ENCODE measurements at places on chromosomes 3 and 15. TPM values are rescaled to one million over a fixed set of nuclear protein-coding genes. Genes with fewer than 3 reads are reported as not detected.

DNA sequence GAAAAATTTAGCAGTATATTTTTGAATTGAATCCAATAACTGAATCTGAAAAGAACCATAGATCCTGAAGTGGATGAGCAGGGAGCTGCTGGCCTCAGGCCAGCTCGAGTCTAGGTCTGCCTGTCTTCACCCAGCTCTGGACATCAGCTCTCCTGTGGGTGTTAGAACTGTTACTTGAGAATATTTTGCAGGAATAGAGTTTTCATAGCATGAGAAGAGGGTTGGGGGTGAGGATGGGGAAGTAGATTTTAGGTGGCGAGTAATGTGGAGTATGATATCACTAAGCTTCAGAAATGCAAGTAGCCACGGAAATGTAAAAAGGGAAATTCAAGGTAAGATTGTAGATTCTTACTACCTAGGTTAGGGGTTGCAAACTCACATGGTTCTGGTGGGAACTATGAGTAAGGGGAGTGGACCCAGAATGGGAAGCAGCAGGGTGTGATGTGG lies 6.2 kb downstream of the RAB8B start:
- no peak for DNase-seq

DNA sequence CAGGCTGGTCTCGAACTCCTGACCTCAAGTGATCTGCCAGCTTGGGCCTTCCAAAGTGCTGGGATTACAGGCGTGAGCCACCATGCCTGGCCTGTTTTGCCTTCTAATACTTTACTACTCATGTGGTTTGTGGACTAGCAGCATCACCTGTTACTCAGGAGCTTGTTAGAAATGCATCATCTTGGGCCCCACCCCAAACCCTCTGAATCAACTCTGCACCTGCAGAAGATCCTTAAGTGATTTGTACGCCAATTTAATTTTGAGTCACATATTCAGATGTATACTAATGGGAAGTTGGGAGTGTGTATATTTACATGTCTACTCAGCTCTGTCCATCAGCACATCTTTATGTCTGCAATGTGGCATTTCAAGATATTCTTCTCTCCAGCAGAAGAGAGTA lies 6.1 kb downstream of the TBC1D21 start:
- DNase-seq, result no peak

DNA sequence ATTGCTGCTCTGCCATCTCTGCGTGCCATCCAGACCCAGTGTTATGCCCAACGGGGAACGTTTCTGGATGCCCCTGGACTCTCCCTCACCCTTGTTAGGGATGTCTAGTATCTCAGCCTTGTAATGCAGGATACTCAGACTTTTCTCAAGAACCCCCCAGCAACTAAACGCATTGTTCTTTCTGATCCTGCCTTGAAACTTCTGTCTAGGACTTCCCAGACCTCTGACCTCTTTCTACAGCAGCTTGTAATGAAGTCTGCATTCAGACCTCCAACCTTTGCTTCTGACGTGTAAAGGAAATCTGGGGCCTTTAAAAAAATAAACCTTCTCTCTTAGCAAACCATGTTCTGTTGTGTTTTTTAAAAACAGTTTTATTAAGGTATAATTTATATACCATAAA lies 139.5 kb downstream of the KCNAB1 start:
- peak; percentile 87 for DNase-seq

- no peak for DNase-seq
These were observed 54.9 kb downstream of the IGF1R start for GRCh38 chr15:98703126-98703685.

- no peak for DNase-seq
These were observed 470.1 kb downstream of the MFSD1 start for GRCh38 chr3:159271799-159272512.

- DNase-seq, result no peak
These were observed 191.9 kb downstream of the STT3B start for GRCh38 chr3:31724651-31725050.

GRCh38 chr3:190562866-190563510 lies 49.1 kb downstream of the IL1RAP start:
- DNase-seq, result no peak

- no peak for DNase-seq
These were observed 387.8 kb upstream of the THBS1 start for GRCh38 chr15:39192979-39193560.

DNA sequence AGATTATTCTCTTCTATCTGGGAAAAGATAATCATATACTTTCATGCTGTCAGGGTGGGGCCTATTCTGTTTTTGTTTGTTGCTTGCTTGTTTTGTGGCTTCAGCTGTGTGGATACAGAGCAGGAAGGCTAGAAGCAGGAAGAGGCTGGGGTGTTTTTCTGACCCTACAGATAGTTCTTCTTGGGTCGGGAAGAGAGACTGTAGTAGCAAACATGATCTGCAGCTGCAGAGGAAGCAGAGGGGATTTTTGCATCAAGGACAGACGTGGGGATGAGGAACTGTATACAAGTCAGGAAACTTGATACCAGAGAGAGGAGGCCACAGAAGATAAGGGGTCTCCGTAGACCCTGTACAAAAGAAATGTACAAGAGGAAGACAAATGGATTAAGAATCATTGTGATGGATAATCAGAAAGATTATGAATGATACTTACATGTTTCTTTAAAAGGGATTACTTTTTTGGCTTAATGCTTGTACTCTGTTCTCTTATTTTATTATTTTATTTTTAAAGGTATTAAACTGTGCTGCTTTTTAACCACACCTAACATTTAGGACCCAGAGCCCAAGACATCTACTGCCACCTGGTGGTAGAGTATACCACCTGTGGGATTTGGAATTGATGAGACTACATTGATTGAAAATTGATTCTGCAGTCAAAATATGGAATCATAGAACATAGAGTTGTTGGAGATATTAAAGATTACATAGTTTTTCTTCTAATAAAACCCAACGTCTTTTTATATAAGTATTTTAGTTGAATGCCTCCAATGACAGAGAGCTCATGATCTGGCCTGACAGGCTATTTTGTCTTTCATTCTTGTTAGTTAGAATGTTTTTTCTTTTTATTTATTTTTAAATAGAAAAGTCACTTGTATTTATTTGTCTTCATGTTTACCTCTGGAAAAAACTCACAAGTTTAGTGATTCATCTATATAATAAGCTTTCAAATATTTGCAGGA lies 87.3 kb upstream of the ROPN1 start:
- DNase-seq, result peak; percentile 34

DNA sequence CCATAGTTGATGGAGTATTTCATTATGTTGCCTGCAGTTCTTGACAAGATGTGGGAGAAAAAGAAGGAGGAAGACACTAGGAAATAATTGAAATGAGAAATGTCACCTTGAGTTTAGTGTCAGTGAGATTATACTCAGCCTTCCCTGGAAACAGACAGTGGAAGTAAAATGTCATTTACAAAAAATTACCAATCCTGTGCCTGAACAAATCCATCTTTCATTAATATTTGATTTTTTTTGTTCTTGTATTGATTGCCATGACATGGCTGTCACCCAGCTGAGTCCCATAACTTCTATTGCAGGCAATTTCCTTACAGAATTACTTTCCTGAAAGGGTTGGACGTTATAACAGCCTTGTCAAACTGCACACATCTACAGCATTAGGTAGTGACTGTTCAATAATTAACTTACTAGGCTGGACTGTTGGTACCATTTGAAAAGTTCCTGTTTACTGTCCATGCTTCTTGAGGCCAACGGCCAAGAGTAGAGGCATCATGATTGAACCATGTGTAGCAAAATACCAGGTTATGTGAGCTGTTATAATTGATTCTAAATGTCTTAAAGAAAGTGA lies 572.2 kb upstream of the LMCD1 start:
- no peak for DNase-seq

DNA sequence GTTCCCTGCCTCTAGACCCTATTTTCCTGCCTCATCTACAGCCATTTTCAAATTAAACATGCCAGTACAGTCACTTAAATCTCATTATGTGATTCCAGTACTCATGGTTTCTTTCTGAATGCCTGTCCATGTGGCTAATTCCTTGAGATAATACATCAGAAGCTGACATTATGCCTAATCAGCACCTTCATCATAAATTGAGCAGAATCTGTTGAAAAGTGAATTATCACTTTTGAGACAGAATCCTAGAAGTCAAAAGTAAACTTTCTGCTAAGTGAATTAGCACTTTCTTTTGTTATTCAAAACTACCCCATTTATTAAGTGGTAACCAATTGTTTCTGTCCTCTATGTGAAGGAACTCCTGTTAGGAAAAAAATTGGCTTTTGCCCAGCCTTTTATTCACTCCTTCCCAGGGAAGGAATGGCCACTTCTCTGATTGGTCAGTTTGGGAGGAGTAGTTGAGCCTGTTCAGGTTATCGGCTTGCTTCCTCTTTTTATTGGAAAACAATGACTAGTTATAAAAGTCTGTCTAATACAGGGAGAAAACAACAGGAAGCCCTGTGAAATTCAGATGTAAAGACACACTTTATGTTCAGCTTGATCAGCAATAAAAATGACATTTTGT lies 40.5 kb downstream of the OSTN start:
- DNase-seq, result peak; percentile 91

DNA sequence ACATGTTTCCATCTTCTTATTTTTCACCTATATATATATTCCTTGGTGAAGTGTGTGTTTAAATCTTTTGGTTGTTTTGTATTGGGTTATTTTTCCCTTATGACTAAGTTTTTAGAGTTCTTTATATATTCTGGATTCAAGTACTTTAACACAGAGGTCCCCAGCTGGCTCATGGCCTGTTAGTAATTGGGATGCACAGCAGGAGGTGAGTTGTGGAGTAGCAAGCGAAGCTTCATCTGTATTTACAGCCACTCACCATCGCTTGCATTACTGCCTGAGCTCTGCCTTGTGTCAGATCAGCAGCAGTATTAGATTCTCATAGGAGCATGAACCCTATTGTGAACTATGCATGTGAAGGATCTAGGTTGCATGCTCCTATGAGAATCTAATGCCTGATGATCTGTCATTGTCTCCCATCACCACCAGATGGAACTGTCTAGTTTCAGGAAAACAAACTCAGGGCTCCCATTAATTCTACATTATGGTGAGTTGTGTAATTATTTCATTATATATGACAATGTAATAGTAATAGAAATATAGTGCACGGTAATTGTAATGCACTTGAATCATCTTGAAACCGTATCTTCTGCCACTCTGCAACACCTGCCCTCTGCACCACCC lies 151.6 kb downstream of the RSRC1 start:
- DNase-seq, result no peak

DNA sequence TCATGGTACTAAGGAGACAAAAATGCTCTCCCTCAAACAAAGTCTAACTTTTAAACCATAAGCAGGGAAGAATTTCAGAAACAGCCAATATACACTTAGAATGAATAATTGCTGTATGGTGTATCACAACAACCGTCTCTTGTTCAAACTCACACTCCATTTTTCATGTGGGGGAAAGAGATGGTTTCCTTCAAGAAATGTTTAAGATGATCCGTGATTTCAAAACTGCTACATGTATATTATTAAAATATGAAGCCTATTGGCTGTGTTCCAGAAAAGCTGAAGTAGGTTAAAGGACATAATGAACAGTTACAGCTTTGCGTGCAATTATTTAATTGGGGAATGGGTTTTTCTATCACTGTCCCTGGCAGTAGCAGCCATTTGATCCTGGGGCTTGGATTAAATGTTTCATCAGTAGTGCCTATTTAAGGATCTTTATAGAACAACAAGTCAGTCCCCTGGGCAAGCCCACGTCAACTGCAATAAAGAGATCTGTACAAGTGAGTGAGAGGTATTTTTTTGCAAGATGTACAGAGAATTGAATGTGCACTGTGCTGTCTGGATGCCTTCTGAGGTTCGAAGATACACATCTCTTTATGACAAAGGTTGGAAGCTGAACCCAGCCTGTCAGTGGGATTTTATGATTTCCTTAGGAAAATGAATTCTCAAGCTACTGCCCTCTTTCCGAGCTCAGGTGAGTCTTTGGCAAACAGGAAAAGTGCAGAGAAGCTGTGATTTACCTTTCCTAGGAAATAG lies 337.2 kb upstream of the RARB start:
- DNase-seq, result no peak

GRCh38 chr3:10521772-10522441 lies 16.5 kb upstream of the ATP2B2 start:
- no peak for DNase-seq

DNA sequence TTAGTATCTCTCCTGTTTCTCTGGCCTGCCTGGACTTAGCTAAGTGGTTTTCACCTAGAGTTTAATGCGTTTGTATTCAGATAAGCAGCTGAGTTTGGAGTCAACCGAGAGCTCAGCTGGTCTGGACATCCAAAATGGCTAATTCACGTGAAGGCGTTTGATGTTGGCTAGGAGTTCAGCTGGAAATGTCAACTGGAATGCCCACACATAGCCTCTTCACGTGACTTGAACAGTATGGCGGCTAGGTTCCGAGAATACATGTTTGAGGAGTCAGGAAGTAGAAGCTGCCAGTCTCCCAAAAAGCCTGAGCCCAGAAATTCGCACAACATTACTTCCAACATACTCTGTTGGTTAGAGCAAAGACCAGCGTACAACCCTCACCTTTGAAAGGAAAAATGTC lies 2.2 kb downstream of the USP8 start:
- DNase-seq, result no peak

- no peak for DNase-seq
These were observed 49.3 kb upstream of the ABHD10 start for GRCh38 chr3:111929484-111929883.

Gene TMEM212
- not detected for total RNA-seq

Gene ZNF860
- 0.73 TPM for total RNA-seq

Gene FGF12
- total RNA-seq, result 2.5 TPM

Gene AHSG
- total RNA-seq, result not detected

Gene KCNMB3
- 2.3 TPM for total RNA-seq

Gene PDZRN3
- total RNA-seq, result not detected
